ENCODE measurements at places on chromosomes 4 and X. TPM values are rescaled to one million over a fixed set of nuclear protein-coding genes. Genes with fewer than 3 reads are reported as not detected.

SUV39H1 gene
- polyA plus RNA-seq: 7.8 TPM

IL9R gene
- polyA plus RNA-seq: 0.09 TPM

EFHC2 gene
- polyA plus RNA-seq: 8.9 TPM

DNA sequence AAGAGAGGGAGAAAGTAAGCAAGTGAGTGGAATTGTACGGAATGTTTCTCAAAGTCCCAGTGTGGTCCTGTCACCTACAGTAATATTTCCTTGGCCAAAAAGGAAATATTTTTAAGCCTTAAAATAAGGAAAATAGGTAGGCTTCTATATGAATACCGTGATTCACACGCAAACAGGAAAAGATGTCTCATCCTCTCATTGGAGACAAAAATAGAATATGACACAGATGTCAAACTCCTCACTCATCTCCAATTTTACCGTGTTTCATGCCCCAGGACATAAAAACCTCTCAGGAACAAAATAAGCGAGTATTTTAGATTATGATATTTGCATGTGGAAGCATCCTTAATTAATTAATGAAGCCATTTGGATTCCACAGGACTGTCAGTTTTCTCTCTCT is 1269.5 kb downstream of the RAPGEF2 start:
- DNase-seq: no peak

- DNase-seq: no peak
Measured at GRCh38 chrX:153703036-153703370, 15.3 kb downstream of the SLC6A8 start.

DNA sequence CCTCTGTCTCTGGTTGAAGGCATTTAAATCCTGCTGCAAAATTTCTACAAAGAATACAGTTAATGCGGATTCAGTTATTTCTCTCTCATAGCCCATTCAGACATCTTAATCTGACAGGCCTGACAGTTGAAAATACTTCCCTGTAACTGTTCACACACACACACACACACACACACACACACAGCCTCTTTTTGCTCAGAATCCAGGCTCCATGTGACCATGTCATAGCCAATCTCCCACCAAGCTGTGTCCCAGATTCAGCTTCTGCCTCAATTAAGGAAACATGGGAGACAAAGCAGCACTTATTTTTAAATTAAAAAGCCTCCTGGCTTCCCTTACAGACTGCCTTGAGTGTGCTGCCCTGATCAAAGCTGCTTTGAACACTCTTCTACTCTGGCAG is 49.3 kb upstream of the EFHC2 start:
- no peak for DNase-seq

DNA sequence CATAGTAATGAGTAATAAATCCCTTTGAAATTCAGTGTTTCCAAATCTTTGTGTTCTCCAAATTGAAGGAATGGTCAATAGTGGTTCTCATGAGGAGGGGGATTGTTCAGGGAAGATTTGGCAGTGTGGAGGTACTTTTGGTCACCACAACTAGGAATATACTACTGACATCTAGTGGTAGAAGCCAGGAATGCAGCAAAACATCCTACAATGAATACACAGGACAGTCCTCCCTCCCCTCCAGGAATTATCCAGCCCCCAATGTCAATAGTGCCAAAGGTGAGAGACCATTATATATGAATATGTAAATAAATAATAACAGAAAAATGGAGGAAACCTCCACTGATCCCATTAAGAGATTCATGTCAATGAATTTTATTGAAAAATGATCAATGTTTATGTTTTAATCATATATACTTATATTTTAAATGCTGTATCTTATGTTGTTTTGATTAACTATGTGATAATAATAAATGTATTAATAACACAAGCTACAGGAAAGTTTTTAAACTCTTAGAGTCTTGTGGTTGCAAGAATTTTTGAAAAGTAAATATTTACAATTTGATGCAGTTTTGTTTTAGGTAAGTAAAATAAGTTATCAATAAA is 14.4 kb upstream of the FAM9A start:
- peak; percentile 29 for DNase-seq

GRCh38 chr4:25252230-25253070 is 18.6 kb downstream of the PI4K2B start:
- no peak for DNase-seq

DNA sequence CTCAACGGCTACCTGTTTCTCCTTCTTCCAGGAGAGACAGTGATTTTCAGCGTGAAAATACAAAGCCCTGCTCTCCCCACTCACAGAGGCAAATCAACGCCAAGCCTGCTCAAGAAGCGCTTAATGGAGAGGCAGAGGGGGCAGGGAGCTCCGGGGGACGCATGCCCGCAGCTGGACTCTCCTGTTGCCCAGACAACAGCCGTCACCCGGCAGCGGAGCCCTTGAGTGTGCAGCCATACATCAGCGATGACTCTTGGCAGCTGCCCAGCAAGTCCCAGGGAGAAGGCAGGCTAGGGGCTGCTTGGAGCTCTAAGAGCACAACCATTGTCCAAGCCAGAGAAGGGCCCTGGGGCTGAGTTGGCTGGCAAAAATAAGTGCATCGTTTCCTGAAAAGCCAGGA is 71.0 kb upstream of the AFAP1 start:
- peak; percentile 88 for DNase-seq

DNA sequence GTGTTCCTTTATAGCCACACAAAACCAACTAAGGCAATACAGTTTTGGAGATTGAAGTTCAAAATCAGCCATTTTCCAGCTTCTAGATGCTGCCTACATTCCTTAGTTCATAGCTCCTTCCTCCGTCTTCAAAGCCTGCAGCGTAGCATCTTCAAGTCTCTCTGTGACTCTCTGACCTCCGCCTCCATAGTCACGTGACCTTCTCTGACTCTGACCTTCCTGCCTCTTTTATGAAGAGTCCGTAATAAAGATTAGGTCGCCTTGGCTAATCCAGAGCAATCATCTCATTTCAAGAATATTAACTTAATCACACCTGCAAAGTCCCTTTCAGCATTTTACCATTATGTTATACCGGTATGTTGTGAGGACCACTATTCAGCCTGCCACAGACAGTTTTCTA is 60.4 kb downstream of the ZCCHC12 start:
- DNase-seq: no peak

DNA sequence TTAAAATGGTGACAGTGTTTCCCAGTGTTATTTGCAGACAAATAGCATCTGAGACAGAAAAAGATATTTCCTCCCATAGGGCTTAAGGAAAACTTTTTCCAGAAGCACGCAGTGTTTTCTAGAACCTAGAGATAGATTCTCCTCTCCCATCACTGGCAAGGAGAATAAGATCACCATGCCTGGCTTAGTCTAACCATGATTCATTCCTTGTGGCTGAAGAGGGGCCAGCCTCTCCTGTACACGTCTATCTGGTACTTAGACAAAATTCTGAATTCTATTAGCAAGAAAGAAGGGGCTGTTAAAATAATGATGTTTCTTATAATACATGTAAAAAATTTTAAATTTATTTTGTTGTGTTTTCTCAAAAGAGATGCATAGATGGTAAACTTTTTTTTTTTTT is 296.1 kb upstream of the LDB2 start:
- DNase-seq: no peak
